ENCODE measurements at places on chromosomes 7 and 10. TPM values are rescaled to one million over a fixed set of nuclear protein-coding genes. Genes with fewer than 3 reads are reported as not detected.

Gene AZGP1
- polyA plus RNA-seq, result 0.14 TPM

Gene CALN1
- not detected for polyA plus RNA-seq

Gene AOAH
- 0.05 TPM for polyA plus RNA-seq

Gene OR2A12
- polyA plus RNA-seq, result not detected

Gene OR13A1
- polyA plus RNA-seq, result not detected

Gene FAM24B
- 6.5 TPM for polyA plus RNA-seq

Gene TPK1
- polyA plus RNA-seq, result 1.2 TPM

Gene OR2A7
- 3.8 TPM for polyA plus RNA-seq

Gene ABCB4
- polyA plus RNA-seq, result 0.06 TPM

Gene DNAJC2
- 13.6 TPM for polyA plus RNA-seq

Gene TRIL
- 0.01 TPM for polyA plus RNA-seq

GRCh38 chr7:123346766-123347165, 147.0 kb upstream of the SLC13A1 start:
- no peak for DNase-seq

- no peak for DNase-seq
Measured at GRCh38 chr7:92725161-92725925, 111.0 kb downstream of the CDK6 start.

DNA sequence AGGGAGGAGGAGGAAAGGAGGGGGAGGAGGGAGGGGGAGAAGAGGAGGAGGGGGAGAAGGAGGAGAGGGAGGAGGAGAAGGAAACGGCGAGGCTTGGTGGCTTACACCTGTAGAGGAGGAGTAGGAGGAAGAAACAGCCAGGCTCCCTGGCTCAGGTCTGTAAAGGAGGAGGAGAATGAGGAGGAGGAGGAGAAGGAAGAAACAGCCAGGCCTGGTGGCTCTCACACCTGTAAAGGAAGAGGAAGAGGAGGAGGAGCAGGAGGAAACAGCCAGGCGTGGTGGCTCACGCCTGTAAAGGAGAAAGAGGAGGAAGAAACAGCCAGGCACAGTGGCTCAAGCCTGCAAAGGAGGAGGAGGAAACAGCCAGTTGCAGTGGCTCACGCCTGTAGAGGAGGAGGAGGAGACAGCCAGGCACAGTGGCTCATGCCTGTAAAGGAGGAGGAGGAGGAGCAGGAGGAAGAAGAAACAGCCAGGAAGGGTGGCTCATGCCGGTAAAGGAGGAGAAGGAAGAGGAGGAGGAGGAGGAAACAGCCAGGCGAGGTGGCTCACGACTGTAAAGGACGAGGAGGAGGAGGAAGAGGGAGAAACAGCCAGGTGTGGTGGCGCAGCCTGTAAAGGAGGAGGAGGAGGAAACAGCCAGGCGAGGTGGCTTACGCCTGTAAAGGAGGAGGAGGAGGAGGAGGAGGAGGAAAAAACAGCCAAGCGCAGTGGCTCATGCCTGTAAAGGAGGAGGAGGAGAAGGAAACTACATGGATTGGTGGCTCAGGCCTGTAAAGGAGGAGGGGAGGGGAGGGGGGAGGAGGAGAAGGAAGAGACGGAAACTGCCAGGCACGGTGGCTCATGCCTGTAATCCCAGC, 14.9 kb upstream of the CRCP start:
- peak; percentile 92 for DNase-seq

- DNase-seq, result peak; percentile 6
Measured at GRCh38 chr10:6648894-6649720, 69.0 kb upstream of the PRKCQ start.

DNA sequence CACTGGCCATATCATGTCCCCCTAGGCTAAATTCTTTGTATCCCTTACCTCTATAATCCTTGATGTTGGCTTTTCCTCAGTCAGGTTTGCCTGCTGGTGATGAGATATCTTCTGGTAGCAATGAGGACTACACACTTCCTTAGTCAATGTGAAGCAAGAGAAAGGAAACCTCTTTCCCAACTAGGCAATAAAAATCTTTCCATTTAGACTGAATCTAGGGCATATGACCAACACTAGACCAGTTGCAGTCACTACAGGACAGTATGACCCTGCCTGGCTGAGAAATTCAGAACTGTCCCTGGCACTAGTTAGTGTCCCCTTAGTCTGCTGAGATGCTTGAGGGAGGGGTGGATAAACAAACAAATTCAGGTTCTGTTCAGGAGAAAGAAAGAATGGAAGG, 142.6 kb downstream of the RNLS start:
- no peak for DNase-seq

DNA sequence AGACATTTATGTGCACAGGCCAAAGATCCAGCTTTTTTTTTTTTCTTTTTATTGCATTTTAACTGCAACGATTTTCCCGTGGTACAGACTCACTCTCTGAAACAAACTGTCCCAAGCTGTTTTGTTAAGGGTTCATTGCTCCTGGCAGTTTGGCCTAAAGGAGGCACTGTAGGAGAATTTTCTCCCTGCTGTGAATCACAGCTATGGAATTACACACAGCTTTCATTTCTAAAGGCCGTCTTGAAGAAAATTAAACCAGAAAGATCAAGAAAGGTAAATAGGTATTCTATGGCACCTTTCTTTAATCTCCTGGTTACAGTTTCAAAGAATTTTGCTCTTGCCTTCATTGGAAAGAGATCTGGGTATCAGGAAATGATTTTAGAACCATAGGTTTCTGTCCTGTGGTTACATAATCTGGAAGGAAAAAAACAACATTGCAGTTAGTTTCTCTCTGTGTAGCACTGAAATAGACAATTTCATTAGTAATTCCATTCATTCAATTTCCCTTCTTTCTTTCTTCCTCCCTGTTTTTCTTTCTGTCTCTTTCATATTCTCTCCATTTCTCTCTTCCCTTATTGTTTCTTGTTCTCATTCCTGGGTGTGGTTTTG, 51.2 kb downstream of the PDK4 start:
- DNase-seq, result peak; percentile 54

GRCh38 chr7:36310897-36311296, 78.8 kb upstream of the ANLN start:
- DNase-seq, result no peak

DNA sequence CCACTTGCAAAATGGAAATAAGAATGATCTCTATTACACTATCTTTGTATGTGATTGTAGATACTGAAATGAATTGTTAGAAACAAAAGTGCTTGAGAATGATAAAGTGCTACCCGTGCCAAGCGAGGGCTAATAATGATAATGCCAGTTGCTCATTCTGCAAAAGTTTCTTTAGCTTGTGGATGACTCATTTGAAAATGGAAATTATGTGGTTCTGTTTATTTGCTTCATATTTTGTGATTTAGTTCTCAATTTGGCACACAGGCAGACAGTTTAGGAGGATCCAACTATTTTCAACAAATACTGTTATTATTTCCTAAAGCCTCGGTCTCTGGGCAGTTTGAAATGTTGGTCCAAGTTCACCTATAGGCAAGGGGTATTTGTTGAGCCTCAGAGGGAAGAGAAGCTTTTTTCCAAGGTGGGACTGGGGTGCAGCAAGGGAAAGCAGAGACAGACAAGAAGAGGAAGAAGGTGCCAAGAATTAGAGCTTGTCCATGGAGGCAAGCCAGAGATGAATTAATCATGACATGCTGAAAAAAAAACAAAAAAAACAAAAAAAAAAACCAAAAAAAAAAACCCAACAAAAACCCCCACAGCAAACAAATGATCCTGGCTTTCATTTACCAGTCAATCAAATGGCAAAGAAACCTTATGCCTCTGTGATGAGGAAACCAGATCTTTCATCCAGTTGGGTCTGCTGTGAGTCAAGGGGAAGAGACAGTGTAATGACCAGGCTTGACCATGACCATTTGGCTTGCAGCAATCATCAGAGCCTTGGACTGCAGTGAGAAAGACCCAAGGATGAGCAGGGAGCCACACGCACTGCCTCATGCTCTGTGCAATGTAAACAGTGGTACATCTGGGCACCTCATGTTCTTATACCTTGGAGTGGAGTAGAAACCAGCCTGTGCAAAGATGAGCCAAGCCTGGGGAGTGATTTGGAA, 285.0 kb upstream of the HABP2 start:
- no peak for DNase-seq

DNA sequence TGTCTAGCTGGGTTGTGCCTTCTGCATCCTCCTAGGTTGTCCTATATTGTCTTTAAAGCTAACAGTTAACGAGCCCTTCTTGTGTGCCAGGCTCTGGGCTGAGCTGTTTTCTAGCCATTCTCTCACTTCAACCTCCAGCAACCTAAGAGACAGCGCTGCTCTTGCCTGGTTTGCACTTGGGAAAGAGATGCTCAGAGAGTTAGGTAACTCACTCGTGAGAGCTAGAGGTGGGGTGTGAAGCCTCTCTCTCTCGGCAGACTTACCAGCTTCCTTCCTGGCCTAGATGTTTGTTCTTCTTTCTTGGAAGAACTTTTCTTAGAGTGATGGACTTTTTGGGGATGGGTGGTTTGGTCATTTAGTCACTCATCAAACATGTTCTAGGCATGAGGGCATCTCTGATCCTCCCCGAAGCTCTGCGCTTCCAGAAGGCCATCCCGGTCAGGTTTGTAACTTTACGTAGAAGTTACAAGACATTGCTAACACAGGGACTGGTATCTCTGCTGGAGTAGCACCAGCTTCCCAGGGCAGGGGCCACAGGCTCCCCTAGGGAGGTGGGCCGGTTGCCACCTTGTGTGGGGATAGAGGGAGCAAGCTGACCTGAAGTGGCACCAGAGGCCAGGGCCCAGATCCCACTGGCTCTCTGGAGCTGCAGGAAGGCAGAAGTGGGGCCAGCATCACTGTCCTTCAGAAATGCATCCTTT, 14.3 kb downstream of the TSPAN15 start:
- DNase-seq, result no peak

DNA sequence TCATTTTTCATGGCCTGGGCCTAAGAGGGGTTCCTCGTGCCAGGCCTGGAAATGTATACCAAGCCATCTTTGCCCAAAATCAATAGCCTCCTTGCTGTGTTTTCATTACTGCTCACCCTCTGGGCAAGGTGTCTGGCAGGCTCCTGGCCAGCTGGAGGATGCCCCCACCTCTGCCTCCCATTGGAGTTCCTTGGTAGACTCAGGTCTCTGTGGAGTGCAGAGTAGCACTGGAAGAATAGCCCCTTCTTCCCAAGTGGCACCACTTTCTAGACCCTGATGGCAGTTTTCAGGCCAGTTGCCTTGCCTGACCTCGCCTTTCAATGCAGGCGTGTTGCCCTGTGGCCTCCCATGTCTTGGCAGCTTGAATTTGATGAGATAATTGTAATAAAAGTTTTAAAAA, 55.7 kb upstream of the AQP1 start:
- no peak for DNase-seq

- DNase-seq, result no peak
Measured at GRCh38 chr10:99850021-99850766, 67.8 kb downstream of the ABCC2 start.

- DNase-seq, result no peak
Measured at GRCh38 chr10:35378541-35379210, 42.4 kb downstream of the CCNY start.

- no peak for DNase-seq
Measured at GRCh38 chr10:42979181-42979580, 97.7 kb upstream of the RET start.

GRCh38 chr7:88226886-88227516, 7.2 kb upstream of the SRI start:
- peak; percentile 96 for DNase-seq

GRCh38 chr10:28385748-28386502, 83.1 kb upstream of the MPP7 start:
- DNase-seq, result no peak

- DNase-seq, result no peak
Measured at GRCh38 chr7:15801551-15801950, 115.1 kb upstream of the MEOX2 start.

GRCh38 chr10:78328592-78329404, 295.1 kb downstream of the RPS24 start:
- DNase-seq, result no peak

DNA sequence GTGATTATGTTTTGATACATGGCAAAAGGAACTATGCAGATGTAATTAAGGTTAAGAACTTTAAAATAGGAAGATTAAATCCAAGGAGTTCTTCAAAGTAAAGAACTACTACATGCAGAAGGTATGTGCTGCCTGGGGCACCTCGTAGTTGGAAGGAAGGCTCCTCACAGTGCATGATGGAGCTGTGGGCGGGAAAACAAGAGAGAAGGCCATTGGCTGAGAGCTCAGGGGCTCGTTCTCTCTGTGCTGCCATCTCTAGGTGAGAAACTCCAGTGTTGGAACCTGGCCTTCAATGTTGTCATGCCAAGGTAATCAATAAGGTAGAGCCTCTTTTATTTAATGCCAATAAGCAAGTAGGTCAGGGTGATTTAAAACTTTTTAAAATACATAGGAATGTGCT, 391.4 kb upstream of the ETV1 start:
- no peak for DNase-seq

GRCh38 chr10:51090190-51090589, 15.9 kb downstream of the PRKG1 start:
- DNase-seq, result no peak

GRCh38 chr10:125023255-125023654, 81.3 kb downstream of the ZRANB1 start:
- no peak for DNase-seq

DNA sequence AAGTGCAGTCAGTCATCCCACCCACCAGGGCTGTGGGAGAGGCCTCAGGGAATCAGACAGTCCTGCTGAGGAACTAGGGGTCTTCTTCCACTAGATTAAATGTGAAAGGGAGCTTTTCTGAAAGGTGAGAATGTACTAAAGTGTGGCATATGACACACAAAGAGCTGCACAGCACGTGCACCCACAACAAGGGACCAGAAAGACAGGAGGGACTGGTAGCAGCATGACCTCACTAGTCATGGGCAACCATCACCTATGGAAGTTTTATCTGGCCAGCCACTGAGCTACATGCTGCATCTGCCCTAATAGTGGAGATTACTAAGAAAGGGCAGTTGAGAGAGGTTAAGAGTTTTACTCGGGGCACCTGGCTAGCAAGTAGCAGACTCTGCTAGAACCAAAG, 204.4 kb upstream of the AOAH start:
- no peak for DNase-seq

DNA sequence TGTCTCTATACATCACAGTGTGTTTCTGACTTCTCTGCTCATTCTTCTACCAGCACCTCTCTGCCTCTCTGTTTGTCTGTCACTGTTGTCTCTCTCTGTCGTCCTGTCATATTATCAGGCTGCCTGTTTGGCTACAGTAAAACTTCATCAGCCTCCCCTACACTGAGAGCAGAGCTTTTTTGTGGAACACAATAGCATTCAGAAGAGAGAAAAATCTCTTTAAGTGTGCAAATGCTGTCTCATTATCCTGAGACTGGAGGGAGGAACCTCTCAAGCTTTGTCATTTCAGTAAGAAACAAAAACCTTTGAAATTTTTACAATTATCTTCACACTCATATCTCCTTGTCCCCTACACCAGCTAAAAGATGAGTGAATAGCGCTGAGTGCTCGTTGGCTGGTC, 148.4 kb downstream of the PLPP4 start:
- DNase-seq, result no peak

- peak; percentile 88 for DNase-seq
Measured at GRCh38 chr10:36494371-36494770, 631.0 kb upstream of the ANKRD30A start.

All from mammary epithelial cell (primary cell).